NCI-H1694 treated with DMSO at 0.1 percent for 48 hours (cell line): ENCODE measurements at places on chromosomes 1 and 21.

GRCh38 chr1:78854556-78854955 lies 152.0 kb downstream of the ADGRL4 start:
- no peak for DNase-seq

DNA sequence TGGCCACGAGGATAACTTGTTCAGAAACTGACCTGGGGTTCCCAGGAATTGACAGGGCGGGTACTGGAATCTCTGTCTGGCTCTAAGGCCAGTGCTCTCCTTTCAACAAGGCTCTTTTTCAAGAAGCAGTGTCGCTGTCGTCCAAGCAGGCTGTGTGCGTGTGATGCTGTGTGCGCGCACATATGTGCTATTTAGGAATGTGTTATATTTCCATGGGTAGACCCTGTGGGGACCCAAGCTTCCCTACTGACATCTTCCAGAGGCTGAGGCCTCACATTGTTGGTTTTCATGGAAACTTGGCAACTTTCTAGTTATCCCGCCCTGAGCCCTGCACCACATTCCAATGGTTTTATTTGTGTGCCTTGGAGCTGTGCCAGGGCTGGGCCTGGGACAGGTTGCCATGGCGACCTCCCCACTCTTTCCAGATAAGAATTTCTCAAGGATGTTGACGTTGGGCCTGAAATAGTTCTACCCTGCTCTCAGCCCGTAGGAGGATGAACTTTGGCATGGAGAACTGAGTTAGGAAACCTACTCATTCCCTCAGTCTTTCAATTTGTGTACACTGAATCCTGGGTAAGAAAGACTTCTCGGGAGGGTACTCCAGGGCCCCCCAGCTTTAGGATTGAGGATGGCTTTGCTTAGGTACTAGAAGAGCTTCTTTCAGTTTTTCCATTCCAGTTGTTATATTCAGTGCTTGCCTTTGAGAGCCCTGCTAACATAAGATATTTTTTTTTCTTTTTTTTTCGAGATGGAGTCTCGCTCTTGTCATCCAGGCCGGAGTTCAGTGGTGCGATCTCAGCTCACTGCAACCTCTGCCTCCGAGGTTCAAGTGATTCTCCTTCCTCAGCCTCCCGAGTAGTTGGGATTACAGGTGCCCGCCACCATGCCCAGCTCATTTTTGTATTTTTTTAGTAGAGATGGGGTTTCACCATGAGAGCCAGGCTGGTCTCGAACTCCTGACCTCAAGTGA lies 38.8 kb upstream of the SRSF10 start:
- no peak for DNase-seq

DNA sequence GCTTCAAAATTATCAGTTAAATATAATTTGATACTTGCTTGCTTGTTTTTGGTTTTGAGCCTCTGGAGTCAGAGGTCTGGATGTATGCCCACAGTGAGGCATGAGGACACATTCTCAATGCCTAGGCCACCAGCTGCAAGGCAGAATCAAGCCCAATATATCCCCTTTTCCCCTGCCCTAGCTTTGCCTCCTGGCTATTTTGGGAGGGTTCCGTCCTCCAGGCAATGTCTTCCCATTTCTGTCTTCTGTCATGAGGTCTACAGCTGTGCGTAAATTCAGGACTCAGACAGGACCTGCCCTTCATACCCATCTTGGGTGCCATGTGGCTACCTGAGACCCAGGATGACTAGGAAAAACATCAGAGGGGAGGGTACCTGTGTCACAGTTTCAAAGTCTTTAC lies 19.2 kb downstream of the NRDC start:
- no peak for DNase-seq

GRCh38 chr1:1627829-1628753 lies 3.9 kb upstream of the MMP23B start:
- no peak for DNase-seq

DNA sequence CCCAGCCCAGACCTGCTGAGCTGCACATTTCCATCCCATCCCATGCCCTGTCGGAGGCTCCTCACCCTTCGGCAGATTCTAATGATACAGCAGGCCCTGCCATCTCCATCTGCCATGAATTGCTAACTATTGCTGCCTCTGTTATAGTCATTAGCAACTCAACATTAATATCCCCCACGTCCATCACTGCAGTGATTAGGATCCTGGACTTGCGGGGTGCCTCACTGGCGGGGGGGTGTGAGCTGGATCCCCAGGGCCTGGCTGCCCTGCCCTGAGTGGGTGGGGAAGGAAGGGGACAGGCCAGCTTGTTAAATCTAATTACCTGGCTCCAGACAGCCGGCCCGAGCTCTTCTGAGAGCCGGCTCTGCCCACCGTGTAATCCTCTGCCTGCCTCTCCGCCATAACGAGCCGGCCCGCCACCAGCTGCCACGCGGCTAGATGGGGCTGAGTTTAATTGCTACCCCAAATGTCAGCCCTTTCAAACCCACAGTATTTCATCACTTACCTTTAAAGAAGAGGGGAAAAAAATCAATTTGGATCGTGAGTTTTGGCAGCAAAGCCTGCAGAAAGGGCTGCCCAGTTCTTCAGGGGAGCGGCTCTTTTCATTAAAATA lies 227.3 kb upstream of the CSF3R start:
- peak; percentile 40 for DNase-seq

GRCh38 chr1:205488074-205488723 lies 16.3 kb upstream of the CDK18 start:
- peak; percentile 82 for DNase-seq

- DNase-seq = no peak
Measured at GRCh38 chr1:233016798-233017197, 66.4 kb downstream of the NTPCR start.

GRCh38 chr1:147052143-147052542 lies 114.0 kb downstream of the NBPF12 start:
- DNase-seq = no peak

DNA sequence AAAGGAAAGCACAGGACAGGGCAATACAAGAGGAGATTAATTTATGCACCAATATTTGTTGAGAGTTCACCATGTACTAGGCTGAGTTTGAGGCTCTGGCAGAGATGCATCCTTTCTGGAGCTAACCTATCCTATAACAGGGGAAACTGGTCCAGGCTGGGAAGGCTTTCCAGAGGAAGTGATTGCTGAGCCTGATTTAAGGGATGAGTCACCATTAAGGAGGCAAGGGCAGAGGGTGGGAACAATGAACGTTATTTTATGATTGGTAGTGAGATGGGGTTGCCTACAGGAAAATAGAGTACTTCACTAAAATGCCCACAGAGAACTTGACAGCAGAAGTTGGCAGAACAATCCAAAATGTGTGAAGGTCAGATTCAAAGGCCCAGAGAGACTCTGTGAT lies 141.4 kb downstream of the PLPP3 start:
- DNase-seq = no peak

GRCh38 chr1:16450863-16451481 lies 10.4 kb downstream of the NECAP2 start:
- no peak for DNase-seq

DNA sequence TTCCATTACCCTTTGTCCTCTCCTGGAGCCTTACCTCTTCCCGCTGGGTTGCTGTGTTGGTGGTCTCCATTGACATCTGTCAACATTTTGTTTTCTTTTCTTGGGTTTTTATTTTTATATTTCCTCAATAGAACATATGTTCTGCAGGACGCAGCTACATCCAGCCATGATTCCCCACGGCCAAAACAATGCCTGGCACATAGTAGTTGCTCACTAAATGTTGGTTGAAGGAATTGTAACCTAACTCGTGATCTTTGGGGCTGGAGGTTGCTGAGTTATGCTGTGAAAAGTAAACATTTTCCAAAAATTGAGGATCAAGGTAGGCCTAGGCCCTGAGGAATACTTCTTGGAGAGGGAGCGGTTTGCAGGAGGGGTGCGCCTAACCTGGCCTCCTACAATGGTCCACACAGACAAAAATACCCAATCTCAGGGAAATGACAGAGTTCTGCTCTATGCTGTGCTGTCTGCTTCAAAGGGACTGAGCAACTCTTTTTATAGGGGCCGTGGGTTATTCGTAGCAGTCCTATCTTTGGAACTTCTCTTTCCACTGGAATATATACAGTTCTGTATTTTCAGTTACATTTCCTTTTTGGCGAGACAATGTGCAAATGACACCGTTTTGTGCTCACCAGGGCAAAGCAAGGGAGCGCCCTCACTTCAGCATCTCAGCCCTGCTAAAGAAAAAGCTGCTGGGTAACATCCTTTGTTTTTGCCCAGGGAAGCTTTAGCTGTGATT lies 1.4 kb downstream of the PDPN start:
- no peak for DNase-seq

DNA sequence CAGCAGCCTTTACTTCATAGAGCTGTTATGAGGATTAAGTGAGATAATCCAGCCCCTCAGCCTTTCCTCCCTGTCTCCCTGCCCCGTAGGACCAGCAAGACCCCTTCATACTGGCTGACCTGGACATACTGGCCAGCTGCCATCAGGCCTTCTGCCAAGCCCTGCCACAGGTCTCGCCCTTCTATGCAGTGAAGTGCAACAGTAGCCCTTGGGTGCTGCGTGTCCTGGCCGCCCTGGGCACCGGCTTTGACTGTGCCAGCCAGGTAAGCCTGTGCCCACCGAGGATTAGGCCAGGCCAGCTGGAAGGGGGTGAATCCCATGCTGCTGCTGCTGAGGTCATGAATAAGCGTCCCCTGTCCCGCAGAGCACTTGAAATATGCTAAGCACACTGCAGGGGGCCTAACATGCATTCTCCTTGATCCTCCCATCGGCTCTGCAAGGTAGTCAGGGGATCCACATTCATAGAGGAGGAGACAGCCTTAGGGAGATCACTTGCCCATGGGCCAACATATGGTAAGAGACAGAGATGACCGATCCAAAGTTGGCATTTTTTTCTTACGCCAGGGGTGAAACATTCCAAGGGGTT lies 73.3 kb upstream of the TINAGL1 start:
- no peak for DNase-seq

- DNase-seq = no peak
Measured at GRCh38 chr1:17281775-17282181, 26.2 kb upstream of the PADI4 start.

DNA sequence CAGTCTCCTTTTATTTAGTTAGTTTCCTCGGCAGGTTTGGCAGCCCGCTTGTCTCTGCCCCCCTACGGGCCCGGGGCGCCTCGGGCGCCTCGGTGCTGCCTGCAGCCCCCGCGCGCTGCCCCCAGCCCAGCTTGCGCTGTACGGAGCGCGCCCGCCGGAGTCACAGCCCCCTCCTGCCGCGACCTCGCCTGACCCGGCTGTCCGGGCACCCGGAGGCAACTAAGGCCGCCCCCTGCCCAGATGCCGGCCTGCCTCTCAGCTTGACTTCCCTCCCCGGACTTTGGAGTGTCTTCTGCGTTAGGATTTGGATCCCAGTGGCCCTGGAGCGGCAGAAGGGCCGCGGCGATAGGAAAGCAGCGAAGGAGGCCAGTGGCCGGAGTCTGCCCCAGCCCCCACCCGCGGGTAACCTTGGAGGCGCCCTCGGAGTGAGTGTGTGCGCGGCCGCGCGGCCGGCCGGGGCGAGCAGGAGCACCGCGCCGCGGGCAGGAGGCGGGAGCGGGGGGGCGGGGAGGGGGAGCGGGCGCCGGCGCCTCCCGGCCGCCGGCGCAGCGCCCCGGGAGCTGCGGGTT lies 7.6 kb downstream of the CDKN2C start:
- peak; percentile 35 for DNase-seq

DNA sequence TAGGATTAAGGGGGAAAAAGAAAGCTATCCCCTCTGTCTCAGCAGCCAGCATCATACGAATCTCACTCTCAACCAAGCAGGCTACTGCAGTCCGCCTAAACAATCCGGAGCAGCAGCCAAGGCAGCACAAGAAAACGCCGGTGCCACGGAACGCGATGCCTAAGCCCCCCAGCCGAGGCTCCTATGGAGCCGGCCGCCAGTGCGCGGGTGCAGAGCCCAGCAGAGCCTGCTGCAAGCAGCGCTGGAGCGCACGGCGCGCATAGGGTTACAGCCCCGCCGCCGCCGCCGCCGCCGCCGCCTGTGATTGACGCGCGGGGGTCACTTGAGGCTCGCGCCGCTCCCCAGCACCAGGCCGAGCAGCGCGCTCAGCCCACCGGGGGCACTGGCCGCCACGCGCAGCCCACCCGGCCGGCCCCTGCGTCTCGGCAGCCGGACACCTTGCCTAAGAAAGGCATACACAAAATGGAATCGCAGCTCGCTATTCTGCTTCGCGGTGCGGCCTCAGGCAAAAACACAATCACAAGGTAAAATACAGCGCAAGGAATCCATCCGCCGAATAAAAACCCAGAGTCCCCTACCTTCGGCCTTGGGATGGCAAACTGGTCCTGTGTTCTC lies 780 bp downstream of the HIVEP3 start:
- no peak for DNase-seq

- no peak for DNase-seq
Measured at GRCh38 chr1:44507490-44508396, 102.7 kb downstream of the RNF220 start.

DNA sequence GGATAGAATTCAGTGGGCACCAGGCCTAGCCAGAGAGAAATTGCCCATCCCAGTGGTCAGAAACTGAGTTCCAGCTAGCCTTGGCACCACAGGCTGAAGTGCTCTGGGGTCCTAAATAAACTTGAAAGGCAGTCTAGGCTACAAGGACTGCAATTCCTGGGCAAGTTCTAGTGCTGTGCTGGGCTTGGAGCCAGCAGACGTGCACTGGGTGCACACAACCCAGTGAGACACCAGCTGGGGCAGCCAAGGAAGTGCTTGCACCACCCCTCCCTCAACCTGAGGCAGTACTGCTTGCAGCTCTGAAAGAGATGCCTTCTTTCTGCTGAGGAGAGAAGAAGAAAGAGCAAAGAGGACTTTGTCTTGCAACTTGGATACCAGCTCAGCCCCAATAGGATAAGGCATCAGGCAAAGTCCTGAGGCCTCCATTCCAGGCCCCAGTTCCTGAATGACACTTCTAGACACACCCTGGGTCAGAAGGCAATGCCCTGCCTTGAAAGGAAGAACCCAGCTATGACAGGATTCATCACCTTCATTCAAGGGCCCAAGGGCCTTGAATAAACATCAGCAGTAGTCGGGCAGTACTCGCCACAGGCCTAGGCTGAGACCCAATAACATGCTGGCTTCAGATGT lies 55.1 kb downstream of the OVGP1 start:
- DNase-seq = no peak

DNA sequence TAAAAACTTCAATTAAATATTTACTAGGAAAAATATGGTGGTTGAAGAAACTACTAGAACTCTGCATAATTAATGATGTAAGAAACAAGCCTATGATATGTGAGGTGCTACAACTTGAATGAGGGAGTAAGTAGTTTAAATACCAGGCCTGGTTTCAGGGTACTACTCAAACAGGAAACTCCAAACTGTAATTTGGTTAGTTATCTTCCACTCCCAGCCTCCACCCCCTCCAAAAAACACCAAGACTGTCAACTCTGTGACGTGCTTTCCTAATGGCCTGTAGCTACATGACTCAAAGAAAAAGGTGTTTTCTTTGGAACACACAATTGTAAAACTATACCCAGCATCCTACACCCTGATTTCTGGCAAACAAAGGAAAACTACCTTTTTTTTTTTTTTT lies 55.9 kb upstream of the RCC1 start:
- no peak for DNase-seq

GRCh38 chr1:158122833-158123388 lies 57.8 kb upstream of the CD1D start:
- DNase-seq = no peak

- no peak for DNase-seq
Measured at GRCh38 chr1:7616953-7617352, 154.1 kb upstream of the VAMP3 start.
